Stimulated activated CD4-positive, alpha-beta T cell treated with anti-CD3 and anti-CD28 coated beads, Interleukin-2, amount 100 ng/mL, for 4 hours (primary cell): ENCODE measurements at places on chromosomes 6 and 20.

DNA sequence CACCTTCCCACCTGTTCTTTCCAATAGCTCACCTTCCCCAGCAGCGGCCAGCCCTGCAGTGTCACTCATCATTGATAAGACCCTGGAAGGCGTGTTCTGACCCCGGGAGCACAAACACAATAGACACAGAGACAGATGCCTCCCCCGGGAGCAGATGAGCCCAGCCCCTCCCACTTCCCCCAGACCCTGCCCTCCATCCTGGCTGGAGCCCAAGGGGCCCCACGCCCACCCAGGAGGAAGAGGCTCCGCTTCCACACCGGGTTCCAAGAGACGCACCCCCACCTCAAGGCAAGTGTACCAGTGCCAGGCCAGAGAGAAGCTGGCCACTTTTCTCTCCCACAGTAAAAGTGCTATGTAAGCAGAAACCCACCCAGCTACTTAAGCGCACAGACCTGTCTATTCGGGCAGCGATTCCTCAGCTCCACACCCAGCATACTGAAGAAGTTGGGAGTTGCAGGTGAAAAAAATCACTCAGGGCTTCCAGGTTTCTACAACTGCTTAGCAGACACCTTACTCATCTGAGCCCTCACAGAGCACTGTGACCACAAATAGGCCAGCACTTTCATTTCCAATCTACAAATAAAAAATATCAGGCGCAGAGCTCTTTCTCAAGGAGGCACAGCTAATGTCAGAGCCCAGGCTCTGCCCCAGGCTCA, 93.4 kb upstream of the NXT1 start:
- DNase-seq: no peak

DNA sequence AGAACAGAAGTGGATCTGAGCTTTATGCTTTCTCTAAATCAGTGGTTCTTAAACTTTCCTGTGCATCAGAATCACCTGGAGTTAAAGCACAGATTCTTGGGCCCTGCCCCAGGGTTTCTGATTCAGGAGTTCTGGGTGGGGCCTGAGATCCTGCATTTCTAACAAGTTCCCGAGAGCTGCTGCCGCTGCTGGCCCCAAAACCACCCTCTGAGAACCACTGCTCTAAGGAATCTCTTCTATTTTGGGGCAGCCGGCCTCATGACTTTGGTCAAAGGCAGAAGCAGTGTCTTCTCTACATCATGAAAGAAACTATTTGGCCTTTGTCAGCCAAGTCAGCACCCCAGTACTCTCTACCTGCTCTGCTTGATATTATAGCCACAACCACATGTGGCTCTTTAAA, 42.1 kb upstream of the RIN2 start:
- DNase-seq: no peak

DNA sequence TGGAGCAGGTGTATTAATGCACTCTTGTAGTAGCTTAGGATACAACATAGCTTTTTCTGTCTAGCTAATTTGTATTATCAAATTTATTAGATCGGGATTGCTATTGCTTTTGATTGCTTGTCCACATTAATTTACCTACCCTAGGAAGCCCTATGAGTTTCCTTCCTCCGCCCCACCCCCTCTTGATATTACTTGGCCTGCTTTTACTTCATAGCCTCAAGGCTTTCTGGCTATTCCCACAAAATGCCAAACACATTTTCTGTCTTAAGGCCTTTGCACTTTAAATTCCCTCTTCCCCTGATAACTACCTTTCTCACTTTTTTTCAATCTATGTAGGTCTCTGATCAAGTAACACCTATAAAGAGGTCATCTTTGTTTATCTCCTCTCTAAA, 99.1 kb upstream of the PRSS16 start:
- DNase-seq: no peak

DNA sequence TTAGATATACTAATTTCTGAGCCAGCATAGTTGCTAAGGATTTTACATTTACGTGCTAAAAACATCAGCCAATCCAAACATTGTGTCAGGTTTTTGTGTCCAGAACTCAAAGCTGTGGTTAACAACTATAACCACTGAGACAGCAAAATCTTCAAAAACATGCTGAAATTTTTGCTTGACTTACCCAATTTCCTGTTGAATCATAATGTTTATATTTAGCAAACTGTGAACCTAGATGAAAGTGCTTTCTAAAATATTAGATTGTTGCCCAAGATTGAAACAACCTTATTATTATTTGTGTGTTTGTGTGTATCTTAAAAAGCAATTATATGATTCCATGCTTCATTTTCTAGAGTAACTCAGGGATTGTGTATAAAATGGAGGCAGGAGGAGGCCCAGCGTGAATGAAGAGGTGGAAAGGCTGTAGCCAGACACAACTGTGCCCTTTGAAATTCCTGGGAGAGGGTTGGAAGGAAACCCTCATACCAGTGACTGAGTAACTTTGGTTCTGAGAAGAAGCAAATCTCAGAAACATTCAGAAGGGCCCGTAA, 48.0 kb downstream of the ARMC2 start:
- DNase-seq: no peak

DNA sequence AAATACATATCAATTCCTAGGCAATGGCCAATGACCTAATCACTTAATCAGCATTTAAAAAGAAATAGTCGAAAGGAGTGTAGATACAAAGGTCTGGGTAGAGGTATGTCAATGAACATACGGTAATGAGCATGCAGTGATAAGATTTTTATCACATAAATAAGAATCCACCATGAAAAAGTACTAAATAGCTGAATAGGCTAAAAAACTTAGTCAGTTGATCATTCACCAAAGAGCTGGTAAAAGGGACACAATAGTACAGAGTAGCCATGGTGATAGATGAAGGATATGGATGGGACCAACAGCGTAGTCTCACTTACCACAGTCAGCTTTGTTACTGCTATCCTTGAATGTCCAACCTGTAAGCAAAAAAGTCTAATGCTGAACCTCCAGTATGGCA, 1018.6 kb upstream of the EYS start:
- DNase-seq: no peak

- DNase-seq: no peak
These were observed 74.6 kb upstream of the RNF24 start for GRCh38 chr20:4089756-4090487.

DNA sequence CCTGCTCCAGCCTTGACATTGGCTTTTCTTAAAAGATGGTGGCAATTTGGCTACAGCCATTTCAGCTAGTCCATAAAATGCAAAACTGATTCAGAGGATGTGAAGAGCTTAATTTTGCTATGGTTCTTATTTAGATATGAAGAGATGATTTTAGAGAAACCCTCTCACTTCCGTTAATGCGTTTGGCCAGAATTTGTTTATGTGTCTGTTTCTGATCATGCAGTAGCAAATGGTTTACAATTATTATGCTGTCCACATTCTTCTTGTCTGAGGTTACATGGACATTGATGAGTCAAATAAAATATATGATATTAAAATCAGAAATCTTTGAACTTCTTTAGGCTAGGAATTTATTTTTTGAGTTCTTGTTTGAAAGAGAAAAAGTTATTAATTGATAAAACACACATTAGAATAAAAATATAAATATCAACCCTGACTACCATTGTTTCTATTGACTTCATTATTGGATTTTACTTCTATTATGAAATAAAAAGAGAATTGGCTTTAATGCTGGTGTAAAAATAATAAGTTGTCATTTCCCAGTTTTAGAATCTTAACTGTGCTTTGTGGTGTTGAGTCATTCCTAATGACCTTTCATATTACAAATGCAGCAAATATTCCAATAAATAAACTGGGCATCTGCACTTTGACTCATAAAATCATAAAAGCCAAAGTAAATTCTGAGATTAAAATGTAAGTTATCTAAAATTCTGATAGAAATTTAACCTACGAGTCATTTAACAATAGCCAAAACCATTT, 1286.0 kb upstream of the GJE1 start:
- DNase-seq: no peak

- no peak for DNase-seq
These were observed 17.0 kb downstream of the NCR2 start for GRCh38 chr6:41352396-41352795.

DNA sequence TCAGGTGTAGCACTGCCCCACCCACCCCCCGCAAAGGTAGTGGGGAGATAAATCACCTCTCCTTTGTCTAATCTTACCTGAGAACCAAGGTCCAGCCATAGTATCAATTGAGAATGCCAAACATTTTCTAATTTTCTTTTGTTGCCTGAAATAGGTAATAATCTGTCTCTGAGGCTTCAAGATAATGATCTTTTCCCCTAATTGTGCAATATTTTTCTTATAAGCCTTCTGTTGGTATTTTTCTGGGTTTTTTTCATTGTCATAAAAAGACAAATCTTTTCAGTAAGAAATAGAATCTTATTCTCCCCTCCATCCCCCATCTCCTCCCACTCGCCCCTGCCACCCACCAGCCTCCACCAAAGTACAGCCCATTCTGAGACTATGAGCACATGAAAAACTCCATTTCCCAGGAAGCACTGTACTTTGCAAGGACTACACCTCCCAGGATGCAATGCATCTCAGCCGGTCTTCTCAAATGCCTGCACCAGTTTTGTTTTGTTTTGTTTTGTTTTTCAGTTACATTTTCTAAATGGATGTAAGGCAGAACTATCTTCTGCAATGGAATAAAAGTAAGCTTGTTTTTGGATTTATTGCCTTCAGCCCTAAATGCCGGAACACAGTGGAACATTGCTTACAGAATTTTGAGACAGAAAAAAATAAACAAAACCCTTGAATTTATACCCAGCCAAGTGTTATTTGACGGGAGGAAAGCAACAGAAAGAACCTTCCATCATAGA, 268.0 kb downstream of the TFAP2A start:
- no peak for DNase-seq

GRCh38 chr6:78482801-78483552, 384.4 kb upstream of the IRAK1BP1 start:
- DNase-seq: no peak

DNA sequence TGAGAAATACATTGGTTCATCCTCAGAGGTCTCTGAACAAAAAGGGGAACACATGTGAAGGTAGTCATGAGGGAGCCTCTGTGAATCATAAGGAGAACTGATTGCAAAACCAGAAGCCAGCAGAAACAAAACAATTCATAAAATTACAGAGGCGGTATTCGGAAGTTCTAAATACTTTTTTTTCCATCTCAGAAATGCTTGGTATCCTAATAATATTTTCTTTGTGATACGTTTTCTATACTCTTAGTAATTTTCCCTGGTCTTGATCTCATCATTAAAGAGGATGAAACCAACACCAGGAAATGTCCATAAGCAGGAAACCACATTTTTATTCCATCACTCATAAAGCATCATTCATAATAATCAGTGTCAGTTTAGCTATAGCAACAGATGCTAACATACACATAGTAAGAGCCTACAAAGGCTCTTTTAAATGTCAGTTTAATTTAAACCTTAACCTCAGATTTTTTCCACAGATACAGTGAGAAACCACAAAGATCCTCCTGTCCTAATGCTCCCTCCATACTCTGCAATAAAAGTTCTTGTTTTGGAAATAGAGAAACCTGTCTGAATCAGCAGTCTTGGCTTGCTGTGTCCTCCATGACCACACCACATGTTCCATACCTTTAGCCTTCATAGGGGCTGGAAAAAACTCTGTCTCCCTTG, 29.2 kb downstream of the SGK1 start:
- DNase-seq: no peak

- no peak for DNase-seq
These were observed 65.2 kb downstream of the RIN2 start for GRCh38 chr20:19823216-19823615.

DNA sequence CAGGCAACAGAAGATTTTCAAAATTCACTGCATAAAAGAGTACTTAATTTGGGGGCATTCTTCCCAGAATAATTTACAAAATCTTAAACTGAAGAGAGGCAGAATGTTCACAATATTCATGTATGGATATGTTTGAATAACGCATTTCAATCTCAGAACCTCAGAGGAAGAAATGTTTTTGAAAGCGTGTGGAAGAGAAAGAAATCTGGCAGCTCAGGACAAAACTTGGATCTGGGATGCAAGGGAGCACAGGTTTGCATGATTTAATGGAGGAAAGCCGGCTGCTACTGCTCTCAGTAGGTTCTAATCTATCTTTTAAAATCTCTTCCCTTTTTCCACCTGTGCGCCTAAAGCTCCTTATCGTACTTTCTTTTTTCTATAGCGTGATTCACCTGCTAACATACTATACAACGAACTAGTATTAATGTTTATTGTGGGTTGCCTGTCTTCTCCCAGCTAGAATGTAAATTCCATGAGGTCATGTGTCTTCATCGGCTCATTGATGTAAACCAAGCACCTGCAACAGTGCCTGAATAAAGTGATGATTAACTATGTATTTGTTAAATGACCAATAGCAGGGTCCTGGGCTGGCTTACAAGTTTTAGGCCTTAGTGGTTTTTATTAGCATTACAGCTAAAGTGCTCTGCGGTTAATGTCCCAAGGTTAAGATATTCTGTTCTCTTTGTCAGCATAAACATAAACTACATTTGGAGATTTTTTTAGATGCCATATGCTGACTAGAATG, 15.3 kb downstream of the PRL start:
- DNase-seq: no peak

- no peak for DNase-seq
These were observed 734.3 kb downstream of the QKI start for GRCh38 chr6:164148788-164149187.

DNA sequence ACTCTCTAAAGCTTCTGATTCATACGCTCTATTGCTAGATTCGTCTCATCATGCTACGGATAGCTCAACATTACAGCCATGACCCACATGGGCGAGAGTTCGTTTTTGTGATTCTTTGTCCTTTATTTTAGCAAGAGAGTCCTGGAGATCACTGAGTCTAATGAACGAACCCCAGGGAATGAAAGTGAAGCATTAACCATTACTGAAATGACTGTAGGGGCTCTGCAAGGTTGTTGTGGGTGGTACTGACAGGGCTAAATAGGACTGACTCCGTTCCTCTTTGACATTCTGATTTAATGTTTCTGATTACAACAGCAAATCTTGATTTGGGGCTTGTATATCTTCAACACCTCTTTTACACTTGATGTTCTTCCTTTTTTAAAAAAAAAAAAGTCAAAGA, 13.7 kb upstream of the RTF2 start:
- no peak for DNase-seq

- no peak for DNase-seq
These were observed 13.1 kb downstream of the MDFI start for GRCh38 chr6:41651246-41651961.

DNA sequence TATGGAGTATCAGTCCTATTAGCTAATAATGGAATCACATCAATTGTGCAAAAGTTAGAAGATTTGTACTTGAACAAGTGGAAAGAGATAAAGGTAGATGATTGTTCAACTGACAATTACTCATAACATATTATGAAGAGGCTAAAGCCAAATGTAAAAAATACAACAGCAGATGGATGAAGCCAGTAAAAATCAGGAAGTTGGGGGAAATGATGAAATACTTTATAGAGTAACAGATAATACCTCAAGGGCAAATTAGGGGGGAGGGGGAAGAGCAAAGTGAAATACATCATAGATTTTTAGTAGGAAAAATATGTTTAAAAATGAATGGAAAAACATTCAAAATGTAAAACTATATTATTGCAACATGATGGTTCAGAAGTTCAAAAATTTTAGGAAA, 114.0 kb downstream of the PDSS2 start:
- DNase-seq: no peak
